ENCODE measurements at places on chromosomes 1 and 21. TPM values are rescaled to one million over a fixed set of nuclear protein-coding genes. Genes with fewer than 3 reads are reported as not detected.

Gene MSH4
- polyA plus RNA-seq = 0.16 TPM

Gene SOX13
- 6.9 TPM for polyA plus RNA-seq

Gene NKAIN1
- polyA plus RNA-seq = 0.16 TPM

Gene LPAR3
- 5.2 TPM for polyA plus RNA-seq

Gene LYST
- 4.8 TPM for polyA plus RNA-seq

Gene FCRLA
- polyA plus RNA-seq = 0.29 TPM

Gene CNR2
- polyA plus RNA-seq = 0.02 TPM

Gene CD160
- polyA plus RNA-seq = 0.05 TPM

Gene CYP4B1
- polyA plus RNA-seq = 64.5 TPM

Gene MATN1
- polyA plus RNA-seq = 0.02 TPM

Gene DPT
- polyA plus RNA-seq = 4.8 TPM

Gene PHF13
- 9.0 TPM for polyA plus RNA-seq

Gene HPCA
- not detected for polyA plus RNA-seq

Gene OLIG2
- not detected for polyA plus RNA-seq

Gene FAM3B
- polyA plus RNA-seq = 65.5 TPM

Gene SLC35F3
- polyA plus RNA-seq = 0.69 TPM

Gene LRRC39
- 0.41 TPM for polyA plus RNA-seq

Gene AMY1A
- not detected for polyA plus RNA-seq

Gene KLF17
- polyA plus RNA-seq = 0.02 TPM

Gene CYP2J2
- 21.4 TPM for polyA plus RNA-seq

Gene NBPF4
- polyA plus RNA-seq = 0.02 TPM

Gene LDLRAD2
- 0.45 TPM for polyA plus RNA-seq

Gene MYCL
- polyA plus RNA-seq = 5.1 TPM

Gene MFAP2
- 1.5 TPM for polyA plus RNA-seq

Gene CYP4A11
- not detected for polyA plus RNA-seq

Gene KLHDC7A
- 0.29 TPM for polyA plus RNA-seq

Gene AGMAT
- 0.27 TPM for polyA plus RNA-seq

Gene NFASC
- polyA plus RNA-seq = 6.0 TPM

Gene GSTM2
- 130 TPM for polyA plus RNA-seq

Gene FCRL4
- not detected for polyA plus RNA-seq

Gene MDM4
- 14.0 TPM for polyA plus RNA-seq

Gene SYNC
- 2.8 TPM for polyA plus RNA-seq

Gene ELK4
- 4.2 TPM for polyA plus RNA-seq

Gene TTC13
- 7.6 TPM for polyA plus RNA-seq

Gene CLCA4
- 356 TPM for polyA plus RNA-seq

Gene S100A9
- polyA plus RNA-seq = 60,368 TPM

Gene SERTAD4
- polyA plus RNA-seq = 3.0 TPM

Gene RYR2
- 0.35 TPM for polyA plus RNA-seq

Gene TTC34
- polyA plus RNA-seq = 0.20 TPM

Gene FAM78B
- polyA plus RNA-seq = 0.20 TPM

Gene LCE2A
- polyA plus RNA-seq = not detected

Gene ALPL
- polyA plus RNA-seq = 2.4 TPM

Gene LENEP
- polyA plus RNA-seq = not detected

Gene SPRR3
- 18,496 TPM for polyA plus RNA-seq
